NCI-H1092 treated with DMSO at 0.1 percent for 48 hours (cell line): ENCODE measurements at places on chromosomes 4 and X.
A peak's percentile ranks its signal among the peaks of the same experiment; 100 is the strongest.

- DNase-seq, result no peak
Measured at GRCh38 chr4:123421227-123421936, 24.8 kb downstream of the SPRY1 start.

DNA sequence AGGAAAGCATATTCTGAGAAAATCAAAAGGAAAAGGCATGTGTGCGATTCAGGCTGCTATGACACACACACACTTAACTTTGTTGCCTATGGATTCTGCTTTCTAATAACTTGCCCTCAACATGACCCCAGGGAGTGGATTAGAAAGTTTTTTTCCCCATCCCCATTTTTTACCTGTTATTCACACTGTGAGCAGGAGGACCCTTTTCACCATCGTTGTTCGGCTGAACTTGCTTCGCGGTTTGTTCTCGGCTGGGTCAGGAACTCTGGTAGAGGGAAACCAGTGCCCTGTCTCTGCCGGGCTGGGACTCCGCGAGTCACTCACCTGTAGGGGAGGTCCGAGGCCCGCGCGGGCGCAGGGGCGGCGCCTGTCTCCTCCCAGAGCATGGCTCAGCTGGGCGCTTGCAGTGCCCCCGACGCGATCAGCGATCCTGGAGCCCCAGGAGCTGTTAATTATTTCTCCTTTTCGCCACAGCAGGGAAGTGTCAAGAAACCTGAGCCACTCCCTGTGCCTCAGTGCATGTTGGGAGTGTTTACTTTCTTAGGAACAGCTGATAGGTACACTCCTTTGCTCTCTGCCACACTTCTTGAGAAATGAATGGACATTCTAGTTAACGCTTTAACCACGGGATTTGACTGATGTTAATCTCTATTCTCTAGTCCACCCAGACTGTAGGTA, at the start of gene RASSF6:
TSS of gene RASSF6 (minus strand) at position 322 of the 678 bp plus-strand sequence. CDS start 8,641 bp downstream, outside the sequence.
- DNase-seq, result peak; percentile 61

- no peak for DNase-seq
Measured at GRCh38 chr4:175927121-175927520, 115.1 kb upstream of the GPM6A start.

GRCh38 chrX:18206657-18207056, 14.0 kb downstream of the BEND2 start:
- DNase-seq, result no peak

GRCh38 chrX:49884290-49884862, 5.1 kb downstream of the USP27X start:
- DNase-seq, result peak; percentile 73

GRCh38 chr4:28686618-28687017, 1826.0 kb downstream of the STIM2 start:
- DNase-seq, result no peak

DNA sequence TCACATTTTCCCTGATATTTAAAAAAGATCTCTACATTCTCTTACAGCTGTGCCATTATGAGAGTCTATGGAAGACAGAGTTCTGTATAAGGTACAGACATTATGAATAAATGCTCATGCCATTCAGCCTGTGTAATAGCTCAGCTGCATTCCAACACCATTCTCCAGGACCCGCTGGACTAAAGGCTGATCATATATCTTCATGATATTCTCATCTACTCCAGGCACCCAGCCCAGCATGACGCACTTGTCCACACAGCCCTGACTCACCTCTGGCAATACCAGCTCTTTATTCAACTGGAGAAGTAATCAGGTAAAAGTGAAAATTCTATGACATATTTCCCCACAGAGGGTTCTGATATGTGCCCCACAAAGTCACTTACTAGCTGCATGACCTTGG, 437.5 kb upstream of the FGF16 start:
- no peak for DNase-seq

GRCh38 chr4:6688879-6689505, 4.7 kb upstream of the S100P start:
- DNase-seq, result no peak

GRCh38 chrX:11698702-11699101, 33.0 kb upstream of the ARHGAP6 start:
- DNase-seq, result no peak

DNA sequence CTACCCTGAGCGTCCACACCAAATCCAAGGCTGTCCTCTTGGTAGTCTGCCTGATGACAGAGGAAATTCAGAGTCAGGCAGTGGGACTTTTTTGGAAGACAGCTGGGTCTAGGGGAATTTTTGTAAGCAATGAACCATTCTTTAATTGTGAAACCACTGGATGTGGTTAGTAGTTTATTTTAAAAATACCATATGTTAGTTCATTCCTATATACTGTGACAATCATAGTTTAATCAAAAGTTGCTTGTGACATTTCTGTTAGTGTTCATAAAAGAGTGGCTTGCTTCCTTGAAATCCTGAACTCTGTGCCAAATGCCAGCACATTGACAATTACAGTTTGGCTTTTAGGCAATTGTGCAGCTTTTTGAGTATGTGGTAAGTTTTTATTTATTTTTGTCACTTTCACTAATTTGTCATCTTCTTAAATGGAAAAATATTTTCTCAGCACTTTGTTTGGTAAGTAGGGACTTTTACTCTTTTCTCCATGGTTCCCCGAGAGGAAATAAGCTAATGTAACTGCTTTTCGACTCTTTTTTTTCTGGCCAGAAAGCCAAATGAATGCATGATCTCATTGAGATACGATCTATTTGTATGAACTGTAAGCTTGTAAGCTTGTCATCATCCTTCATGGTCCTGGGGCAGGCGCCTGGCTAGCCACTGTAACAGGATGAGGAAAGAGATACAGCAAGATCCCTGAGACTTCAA, 72.6 kb upstream of the SLC4A4 start:
- DNase-seq, result no peak

DNA sequence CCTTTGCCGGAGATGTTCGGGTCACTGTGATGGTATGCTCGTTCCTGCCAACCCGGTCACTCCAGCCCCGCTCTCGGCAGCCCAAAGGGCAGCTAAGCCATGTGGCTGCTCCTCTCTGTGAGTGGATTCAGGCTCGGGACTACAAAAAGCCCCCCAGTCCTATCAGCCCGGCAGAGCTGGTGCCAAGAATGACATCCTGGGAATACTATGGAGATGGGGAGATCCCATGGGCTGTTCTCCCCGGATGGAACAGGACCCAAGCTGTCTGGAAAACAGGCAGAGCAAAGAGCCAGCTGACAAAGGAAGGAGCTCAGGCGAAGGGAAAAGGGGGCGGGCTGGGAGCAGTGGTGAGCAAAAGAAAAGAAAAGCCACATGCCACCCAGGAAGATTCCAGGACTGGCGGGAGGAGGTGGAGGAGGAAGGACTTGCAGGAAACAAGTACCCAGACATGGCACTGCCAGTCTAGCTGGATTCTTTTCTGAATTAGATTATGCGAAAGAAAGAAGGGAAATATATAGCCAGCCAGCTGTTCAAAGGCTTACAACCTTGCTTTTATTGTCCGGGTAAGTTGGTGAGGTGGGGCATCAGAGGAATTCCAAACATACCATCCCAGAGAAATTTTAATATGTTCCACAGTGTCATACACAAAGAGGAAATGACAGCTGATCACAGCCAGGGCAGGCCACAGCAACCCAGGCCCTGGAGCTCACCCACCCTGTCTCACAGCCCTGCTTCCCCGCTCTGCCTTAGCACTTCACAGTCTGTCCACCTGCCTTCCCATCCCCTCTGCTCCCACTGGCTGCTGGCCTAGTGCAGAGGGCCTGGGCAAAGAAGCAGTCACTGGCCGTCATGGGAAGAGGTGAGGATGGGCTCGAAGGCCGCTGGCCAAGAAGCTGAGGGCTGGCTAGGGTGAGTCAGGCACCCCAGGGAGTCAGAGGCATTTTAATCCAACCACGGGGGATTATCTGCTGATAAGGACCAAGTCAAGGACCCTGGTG, 3.4 kb downstream of the NDP start:
- no peak for DNase-seq

DNA sequence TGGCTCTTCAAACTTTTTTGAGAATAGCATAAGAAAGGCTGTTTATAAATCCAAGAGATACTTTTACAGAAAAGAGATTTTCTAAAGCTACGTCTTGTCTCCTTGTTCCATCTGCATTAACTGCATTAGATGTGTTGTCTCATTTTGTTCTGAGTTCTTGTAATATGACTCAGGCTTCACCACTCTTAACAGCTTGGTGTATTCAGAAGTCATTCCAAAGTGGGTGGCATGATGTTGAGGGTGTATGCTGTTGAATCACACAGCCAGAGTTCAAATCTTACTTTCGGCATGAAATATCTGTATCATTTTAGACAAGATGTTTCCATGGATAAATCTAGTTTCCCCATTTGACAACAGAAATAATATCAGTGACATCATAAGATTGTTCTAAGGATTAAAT, 30.1 kb downstream of the SYTL5 start:
- DNase-seq, result no peak

GRCh38 chrX:77003956-77004355, 443.2 kb upstream of the FGF16 start:
- DNase-seq, result no peak

GRCh38 chr4:104826171-104826570, 320.5 kb upstream of the TET2 start:
- DNase-seq, result no peak

DNA sequence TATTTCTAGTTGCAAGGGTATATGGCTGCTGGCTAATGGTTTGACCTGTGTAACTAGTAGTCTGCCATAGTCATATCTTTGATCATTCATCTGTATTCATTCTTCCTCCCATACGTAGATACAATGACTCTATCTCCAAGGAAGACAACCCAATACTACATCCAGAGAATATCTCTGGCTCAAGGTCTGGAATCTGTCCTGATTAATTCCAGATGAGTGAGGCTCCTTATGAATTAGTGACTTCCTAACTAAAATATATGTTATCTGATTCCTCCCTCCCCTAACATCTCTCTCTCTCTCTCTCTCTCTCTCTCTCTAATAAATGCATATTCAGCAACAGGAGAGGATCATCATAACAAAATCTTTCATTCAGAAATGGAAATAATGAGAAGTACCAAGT, 641.5 kb downstream of the FAT4 start:
- no peak for DNase-seq

- no peak for DNase-seq
Measured at GRCh38 chr4:52102587-52102986, 51.5 kb downstream of the SPATA18 start.

DNA sequence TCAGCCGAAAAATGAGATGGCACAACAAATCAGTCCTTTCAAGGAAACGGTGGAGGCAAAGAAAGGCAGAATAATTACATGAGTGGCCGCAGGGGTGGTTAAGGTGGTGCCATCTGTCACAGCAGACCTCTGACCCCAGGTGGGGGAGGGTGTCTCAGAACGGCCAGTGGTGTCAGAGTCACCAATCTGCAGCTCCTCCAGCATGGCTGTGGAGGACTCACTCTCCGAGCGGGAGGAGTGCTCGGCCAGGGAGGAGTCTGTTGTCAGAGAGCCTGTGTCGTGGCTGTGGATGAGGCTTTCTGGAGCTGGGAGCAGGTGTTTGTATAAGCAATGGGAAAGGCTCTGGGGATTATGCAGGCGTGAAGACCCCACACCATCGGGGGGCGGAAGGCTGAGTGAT, 130.3 kb upstream of the PDLIM3 start:
- no peak for DNase-seq

DNA sequence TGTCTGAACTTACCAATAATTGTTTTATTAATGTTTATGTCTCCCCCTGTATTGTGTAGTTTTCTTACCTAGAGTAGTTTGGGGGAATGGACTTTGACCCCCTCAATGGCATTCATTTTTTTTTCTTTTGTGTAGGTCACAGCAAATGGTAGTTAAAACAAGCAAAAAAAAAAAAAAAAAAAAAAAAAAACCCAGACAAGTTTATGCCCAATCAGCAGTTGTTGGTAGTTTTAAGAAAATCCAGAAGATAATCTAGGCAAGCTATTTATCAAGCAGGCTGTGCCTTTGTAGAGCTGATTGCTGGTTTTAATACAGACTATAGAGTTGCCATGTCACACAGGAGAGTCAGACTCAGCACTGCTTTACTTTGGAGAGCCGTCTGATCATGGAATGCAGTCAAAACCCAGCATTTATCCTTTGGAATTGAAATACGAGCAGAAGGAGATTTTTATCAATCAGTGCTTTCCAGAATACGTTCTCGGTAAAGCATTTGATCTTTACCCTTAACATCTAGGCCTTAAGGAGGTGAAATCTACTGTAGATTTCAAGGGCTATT, 16.6 kb downstream of the DCUN1D4 start:
- DNase-seq, result no peak

GRCh38 chrX:63739885-63740284, 45.1 kb downstream of the ARHGEF9 start:
- DNase-seq, result no peak

DNA sequence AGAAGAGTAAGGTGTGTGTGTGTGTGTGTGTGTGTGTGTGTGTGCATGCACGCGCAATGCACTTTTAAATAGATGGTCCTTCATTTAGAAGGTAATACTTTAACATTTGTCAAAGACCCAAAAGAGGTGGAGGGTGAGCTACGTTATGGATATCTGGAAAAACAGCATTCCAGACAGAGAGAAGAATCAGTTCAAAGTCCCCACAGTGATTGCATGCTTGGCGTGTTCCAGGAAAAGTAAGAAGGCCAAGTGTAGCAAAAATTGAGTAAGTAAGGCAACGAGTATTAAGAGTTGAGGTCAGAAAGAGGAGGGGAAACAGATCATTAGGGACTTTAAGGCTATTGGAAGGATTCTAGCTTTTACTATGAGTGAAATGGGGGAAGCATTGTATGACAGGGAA, 21.9 kb upstream of the GABRE start:
- no peak for DNase-seq

DNA sequence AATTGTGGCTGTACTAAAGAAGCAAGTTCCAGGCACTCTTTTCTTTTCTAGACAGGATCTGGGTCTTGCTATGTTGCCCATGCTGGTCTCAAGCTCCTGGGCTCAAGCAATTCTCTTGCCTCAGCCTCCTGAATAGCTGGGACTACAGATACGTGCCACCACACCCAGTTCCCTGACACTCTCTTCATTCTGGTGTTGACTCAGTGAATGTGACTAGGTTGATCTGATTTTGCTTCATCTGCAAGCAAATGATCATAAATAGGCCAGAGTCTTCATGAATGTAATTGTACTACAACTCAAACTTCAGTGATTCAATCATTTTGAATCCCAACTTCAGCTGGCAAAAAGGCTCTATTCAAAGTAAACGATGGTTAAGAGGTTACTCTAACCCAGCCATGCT, 78.5 kb downstream of the APBB2 start:
- no peak for DNase-seq

GRCh38 chr4:101200561-101200960, 146.8 kb downstream of the PPP3CA start:
- DNase-seq, result no peak

- no peak for DNase-seq
Measured at GRCh38 chr4:151887816-151888180, 127.0 kb upstream of the GATB start.

GRCh38 chr4:52780206-52780605, 29.0 kb upstream of the ERVMER34-1 start:
- no peak for DNase-seq
